ENCODE measurements at places on chromosomes 1 and 21. TPM values are rescaled to one million over a fixed set of nuclear protein-coding genes. Genes with fewer than 3 reads are reported as not detected.
A peak's percentile ranks its signal among the peaks of the same experiment; 100 is the strongest.

- no peaks in the 10 kb centered on the region for H3K36me3 ChIP-seq
- H3K27ac ChIP-seq: no peak overlapping the region
- H3K4me1 ChIP-seq: no peaks in the 10 kb centered on the region
- H3K4me3 ChIP-seq: no peak overlapping the region
- H3K27me3 ChIP-seq: no peaks in the 10 kb centered on the region
- peak; percentile 80 for DNase-seq
Observed at GRCh38 chr21:26686278-26686677, 113.2 kb upstream of the CYYR1 start.

- H3K4me3 ChIP-seq: no peak overlapping the region
- DNase-seq: peak; percentile 80
- no peaks in the 10 kb centered on the region for H3K27me3 ChIP-seq
- H3K4me1 ChIP-seq: peaks cover 48% of the 10 kb centered on the region
- no peaks in the 10 kb centered on the region for H3K36me3 ChIP-seq
- H3K27ac ChIP-seq: peak overlapping the region; percentile 83
Observed at GRCh38 chr1:22089787-22090186, 37.3 kb downstream of the CDC42 start.

The LCE1A gene
- not detected for total RNA-seq

- DNase-seq: no peak
- no peaks in the 10 kb centered on the region for H3K36me3 ChIP-seq
- H3K4me3 ChIP-seq: no peak overlapping the region
- no peaks in the 10 kb centered on the region for H3K27me3 ChIP-seq
- H3K4me1 ChIP-seq: no peaks in the 10 kb centered on the region
Observed at GRCh38 chr1:58888833-58889232, 105.0 kb upstream of the JUN start.

GRCh38 chr1:184110272-184111204 is 59.0 kb downstream of the TSEN15 start:
- no peak overlapping the region for H3K4me3 ChIP-seq
- H3K27ac ChIP-seq: no peak overlapping the region
- no peaks in the 10 kb centered on the region for H3K36me3 ChIP-seq
- H3K4me1 ChIP-seq: 0 out of 2 replicates have a peak, but pooled peaks cover 4% of the 10 kb centered on the region
- DNase-seq: peak; percentile 17

The MRTO4 gene
- 47.1 TPM for total RNA-seq

The OLIG2 gene
- 0.04 TPM for total RNA-seq

The BATF3 gene
- 3.6 TPM for total RNA-seq

DNA sequence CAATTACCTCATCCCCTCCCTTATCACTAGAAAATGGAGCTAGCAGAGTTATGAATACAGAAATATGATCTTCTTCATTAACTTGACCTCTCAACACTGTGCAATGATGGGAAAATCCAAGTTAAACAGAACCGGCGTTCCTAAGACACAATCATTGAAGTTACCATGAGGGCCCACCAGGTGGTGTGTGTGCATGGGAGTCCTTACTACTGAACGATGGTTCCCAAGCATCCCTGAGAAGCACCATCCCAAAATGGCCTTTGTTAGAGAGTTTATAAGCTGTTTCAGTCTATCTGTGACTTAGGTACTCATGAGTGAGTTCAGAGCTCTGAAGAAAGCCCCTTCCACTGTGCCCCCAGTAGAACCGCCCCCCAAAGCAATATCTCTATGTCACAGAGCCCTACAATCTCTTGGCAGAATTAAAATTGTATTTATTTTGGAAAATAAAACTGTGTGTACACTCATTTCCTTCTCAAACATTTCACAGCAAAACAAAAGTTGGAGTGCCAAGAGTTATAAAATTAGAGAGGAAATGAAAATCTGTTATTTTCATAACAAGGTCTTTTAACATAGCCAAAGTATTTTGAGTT is 56.8 kb downstream of the PLD5 start:
- DNase-seq: peak; percentile 90
- H3K27me3 ChIP-seq: no peaks in the 10 kb centered on the region
- no peak overlapping the region for H3K27ac ChIP-seq
- H3K4me1 ChIP-seq: no peaks in the 10 kb centered on the region

Measured in GM23338 (cell line).